Kidney capillary endothelial cell (primary cell): ENCODE measurements at places on chromosomes 4 and X.

- no peak for DNase-seq
These were observed 72.6 kb downstream of the INPP4B start for GRCh38 chr4:142773505-142773904.

DNA sequence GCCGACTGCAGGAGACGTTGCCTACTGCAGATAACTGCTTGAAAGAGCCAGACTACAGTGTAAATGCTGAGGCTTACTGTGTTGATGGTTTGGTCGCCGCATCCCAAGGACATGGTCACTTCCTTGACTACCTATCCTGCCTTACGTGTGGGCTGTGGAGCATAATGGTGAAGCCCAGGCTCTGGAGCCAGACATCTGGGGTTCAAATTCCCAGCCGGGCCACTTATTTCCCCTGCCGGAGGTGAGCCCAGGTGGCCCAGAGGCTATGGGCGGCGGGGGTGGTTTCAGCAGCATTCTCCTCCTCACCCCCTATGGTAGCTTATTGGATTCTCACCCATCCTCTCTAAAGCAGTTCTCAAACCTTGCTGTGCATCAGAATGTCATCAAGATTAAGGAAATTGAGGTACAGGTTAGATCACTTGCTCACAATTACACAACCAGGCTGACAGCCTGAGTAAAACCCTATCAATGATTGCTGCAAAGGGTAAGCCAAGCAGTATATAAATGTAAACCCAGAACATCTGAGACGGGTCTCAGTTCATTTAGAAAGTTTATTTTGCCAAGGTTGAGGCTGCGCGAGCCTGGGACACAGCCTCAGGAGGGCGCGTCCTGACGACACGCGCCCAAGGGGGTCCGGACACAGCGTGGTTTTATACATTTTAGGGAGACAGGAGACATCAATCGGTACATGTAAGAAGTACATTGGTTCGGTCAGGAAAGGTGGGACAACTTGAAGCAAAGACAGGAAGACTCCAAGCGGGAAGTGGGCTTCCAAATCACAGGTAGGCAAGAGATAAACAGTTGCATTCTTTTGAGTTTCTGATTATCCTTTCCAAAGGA lies 48.5 kb downstream of the EVC start:
- DNase-seq, result no peak

DNA sequence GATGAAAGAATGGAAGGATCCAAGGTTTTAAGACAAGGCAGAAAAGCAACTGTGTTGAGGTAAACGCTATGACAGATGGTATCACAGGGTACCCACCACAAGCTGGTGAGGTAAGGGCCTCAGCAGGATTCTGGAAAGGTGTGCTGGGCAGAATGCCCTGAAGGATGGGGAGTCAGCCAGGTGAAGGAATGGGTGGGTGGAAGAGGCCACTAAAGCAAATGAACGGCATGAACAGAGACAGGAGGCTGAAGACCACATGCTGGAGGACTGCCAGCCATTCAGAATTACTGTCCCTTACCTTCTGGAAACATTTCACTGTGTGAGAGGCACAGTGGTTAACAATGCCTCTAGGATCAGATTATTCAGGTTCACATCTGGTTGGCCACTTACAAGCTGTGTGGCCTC lies 23.6 kb downstream of the GPRIN3 start:
- DNase-seq, result no peak

GRCh38 chr4:149999485-150000074 lies 78.7 kb upstream of the DCLK2 start:
- DNase-seq, result peak; percentile 69

DNA sequence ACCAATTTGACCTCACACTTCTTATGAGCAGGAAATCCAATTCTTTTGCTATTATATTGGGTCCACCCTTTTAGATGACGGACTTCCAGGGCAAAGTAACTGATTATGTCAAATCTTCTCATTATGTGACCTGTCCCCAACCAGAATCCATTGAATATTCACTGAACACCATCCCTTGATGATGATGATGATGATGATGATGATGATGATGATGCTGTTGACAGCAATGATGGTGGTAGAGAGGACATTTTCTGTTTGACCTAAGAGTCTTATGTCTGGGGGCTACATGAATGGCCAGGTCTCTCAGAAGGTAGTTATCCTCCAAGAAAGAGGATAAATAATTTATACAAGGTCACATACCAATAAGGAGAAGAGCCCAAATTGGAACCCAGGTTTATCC lies 5.2 kb downstream of the TCEAL8 start:
- no peak for DNase-seq
